ENCODE measurements at places on chromosomes 16 and 17.

DNA sequence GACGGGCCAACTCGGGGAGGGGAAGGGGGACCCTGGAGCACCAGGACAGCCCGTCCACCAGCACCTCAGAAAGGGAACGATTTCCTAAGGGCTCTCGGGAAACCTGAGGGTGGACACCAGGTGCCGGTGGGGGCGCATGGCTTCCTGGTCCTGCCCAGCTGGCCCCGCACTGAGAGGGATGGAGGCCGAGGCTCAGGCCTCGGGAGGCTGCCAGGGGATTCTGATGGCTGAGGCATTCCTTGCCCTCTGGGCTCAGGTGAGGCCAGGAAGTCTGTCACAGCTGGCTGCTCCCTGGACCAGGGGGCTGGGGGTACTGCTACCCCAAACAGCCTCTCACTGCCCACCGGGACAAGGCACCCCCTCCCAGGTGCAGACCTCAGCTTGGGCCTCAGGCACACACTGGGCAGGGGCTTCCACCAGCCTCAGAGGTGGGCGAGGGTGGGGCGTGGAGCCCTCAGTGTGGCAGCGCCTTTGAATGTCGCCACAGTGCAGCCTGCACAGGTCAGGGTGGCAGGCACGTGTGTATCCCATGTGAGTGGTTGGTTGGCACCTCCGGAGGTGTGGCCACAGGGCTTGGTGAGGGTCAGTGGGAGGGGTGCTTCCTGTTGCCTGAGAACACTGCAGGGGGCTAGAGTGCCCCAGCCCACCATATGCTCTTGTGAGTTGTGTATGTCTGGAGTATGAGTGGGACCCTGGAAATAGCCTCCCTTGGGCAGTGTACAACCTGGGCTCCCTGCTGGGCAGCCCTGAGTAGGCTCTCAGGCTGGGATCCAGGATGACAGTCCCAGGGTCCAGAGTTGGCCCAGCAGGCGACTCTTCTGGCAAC, 3.9 kb upstream of the FSCN2 start:
- DNase-seq: no peak

DNA sequence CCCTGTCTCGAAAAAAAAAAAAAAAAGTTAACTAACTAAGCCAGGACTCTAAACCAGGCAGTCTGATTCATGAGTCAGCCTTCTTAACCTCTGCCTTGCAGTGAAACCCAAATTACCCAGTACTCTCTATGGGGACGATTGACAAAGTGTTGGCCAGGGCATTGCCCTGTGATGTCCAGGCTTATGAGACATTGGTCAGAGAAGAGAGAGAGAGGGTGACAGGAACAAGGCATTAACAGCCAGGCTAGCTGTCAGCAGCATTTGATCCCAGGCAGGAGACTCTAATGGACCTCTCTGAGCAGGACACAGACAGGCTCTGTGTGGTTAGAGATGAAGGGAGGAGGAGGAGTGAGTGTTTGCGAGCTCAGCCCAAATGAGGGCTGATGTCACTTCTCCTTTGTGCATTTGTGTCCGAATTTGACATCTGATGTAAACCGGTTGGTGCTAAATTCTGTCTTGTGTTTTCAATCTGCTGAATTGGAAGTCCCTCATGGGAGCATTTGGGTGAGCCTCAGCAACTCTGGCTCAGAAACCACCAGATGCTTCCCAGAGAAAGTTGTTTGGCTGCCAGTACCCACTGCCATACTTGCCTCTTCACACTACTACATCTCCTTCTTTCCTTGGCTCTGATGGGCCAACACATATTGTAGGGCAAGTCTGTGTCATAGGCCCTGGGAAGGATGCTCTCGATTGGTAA, 4.3 kb upstream of the MYL4 start:
- no peak for DNase-seq

- no peak for DNase-seq
Measured at GRCh38 chr16:76665571-76666275, 388.5 kb downstream of the CNTNAP4 start.

- DNase-seq: no peak
Measured at GRCh38 chr17:77741109-77741508, 217.4 kb upstream of the TNRC6C start.

DNA sequence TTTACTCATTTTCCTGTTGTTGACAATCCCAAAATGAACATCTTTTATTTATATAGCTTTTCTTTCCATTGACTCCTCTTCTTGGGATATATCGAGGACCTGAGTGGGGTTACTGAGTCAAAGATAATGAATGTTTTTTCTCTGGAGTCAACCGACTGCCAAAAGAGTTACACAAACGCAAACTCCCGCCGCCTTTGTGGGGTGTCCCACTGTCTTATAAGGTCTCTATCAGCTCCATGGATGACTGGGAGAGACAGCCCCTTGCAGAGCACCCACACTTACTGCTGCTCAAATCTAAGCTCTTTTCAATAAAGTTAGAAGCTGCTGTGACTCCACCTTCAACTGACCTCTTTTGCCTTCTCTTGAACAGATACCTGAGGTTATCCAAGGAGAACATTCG, 25.2 kb downstream of the C16orf78 start:
- no peak for DNase-seq

DNA sequence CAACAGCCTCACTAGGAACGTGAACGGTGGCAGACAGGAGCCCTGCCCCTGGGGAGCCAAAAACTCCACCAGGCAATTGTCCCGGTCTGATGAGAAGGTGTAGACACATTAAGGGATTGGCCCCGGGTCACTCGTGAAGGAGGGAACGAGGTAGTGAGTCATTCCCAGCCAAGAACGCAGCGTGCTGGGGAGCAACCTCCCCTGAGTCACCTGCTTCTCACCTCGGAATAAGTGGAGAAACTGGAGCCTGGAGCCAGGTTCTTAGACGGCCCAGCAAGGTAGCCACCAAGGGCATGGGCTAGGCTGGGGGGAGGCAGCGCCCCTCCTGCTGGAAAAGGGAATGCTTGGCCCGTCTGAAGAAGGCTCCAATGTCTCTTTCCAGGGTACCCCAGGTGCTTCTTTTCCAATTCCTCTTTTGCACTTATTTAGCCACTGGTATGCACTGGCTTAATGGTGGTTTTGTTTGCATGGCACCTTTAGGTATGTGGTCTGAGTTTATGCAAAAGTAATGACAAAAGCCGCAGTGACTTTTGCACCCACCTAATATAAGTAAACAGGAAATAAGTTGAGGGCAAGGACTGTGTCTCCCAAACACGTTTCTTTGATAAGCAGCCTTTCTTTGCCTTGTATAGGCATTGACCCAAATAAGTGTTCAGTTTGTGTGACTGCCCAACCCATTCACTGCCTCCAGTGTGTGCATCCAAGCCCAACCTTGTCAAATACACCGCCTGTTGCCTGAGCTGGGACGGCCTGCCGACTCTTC, 1.8 kb upstream of the HELZ start:
- DNase-seq: no peak

DNA sequence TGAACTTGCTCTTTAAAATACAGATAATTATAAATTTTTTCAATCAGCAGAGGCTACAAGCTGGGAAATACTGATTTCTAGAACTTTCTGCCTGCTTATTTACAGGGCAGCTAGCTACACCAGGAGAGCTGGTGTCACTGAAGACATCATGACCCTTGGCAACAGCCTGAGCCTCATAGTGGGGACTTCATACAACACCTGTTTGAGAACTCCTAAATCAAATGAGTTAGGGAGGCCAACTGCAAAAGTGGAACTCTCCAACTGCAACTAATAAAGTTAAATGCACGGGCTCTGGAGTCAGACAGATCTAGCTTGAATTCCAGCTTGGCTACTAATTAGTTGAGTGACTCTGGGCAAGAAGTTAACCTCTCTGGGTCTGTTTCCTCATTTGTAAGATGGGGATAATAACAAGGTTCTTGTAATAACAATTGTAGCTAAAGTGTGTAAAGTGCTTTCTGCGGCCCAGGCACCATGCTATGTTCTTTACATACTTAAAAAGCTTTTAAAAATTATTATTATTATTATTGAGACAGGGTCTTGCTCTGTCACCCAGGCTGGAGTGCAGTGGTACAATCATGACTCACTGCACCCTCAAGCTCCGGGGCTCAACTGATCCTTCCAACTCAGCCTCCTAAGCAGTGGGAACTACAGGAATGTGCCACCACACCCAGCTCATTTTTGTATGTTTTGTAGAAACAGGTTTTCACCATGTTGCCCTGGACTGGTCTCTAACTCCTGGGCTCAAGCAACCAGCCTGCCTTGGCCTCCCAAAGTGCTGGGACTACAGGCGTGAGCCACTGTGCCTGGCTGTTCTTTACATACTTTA, 33.4 kb downstream of the VAC14 start:
- DNase-seq: no peak

GRCh38 chr16:86609115-86609514, 30.8 kb downstream of the FOXL1 start:
- no peak for DNase-seq

DNA sequence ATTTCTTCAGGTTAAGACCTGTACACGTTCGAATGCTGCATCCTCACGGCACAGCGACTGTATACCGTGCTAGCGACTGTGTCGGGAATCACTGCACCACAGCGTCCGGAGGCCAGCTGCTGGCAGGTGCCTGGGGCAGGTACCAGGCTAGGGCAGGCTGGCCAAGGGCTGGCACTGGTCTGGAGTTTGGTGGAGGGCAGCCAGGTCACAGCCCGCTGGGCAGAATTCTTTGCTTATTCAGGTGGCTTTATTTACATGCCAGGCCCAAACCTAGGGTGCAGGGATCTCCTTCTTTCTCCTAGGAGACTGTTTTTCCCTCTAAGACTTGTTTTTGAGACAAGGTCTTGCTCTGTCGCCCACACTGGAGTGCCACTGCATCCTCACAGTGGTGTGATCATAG, 37.9 kb downstream of the COTL1 start:
- DNase-seq: no peak

- no peak for DNase-seq
Measured at GRCh38 chr17:8405499-8406016, 7.9 kb upstream of the RNF222 start.

- DNase-seq: no peak
Measured at GRCh38 chr16:21650521-21650920, 1.9 kb downstream of the IGSF6 start.

- peak; percentile 89 for DNase-seq
Measured at GRCh38 chr16:2009791-2010510, at the start of gene ZNF598. Gene ZNF598 (minus strand): TSS chr16:2009821.

DNA sequence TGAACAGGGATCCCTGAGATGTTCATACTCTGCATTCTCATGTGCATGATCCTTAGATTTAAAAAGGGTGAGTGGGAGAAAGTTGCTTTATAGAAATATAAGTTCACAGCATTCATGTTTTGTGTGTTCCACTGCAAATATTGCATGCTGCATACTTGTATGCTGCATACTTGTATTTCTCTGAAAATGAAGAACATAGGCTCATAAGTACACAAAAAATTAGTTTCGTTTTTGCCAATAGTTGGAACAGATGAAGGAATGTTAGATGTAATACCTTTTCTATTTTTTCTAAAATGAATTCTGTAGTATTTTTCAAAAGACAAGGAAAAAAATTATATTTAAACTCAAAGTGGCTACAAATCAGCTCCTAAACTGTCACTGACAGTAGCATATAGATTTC, 79.0 kb downstream of the NFAT5 start:
- DNase-seq: no peak
